ENCODE measurements at places on chromosomes 12 and 14.
A peak's percentile ranks its signal among the peaks of the same experiment; 100 is the strongest.

- DNase-seq: no peak
Observed at GRCh38 chr12:109764123-109764522, 50.5 kb downstream of the FAM222A start.

DNA sequence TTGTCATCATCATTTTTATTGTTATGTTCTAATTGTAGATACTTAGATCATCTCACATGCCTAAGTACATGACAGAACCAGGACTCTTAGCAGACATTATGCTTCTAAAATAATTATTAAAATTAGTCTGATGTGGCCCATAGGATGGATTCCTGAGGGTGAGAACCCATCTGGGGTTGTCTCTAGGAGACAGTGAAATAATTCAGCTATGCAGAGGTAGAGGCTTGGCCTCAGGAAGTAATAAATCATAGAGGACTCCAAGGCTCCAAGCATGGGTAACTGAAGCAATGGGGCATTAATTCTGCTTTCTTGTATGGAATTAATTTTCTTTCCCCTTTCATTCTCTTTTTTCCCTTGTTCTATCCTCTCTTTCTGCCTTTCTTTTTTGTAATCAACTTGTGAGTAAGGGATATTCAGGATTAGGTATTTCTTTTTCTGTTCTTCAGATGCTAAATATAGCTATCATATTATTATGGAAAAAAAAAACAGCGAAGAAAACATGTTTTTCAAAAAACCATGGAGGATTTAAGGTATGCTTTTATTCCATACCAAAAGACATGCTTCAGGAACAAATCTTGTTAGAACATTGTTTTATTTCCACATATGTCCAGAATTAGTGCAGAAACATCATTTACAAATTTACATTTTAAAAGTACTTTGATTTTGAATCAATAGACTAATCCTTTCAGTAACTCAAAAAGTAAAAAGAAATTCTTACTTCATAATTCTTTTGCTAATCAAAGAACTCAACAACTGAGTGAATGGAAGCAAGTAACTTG, 263.2 kb downstream of the TRHDE start:
- DNase-seq: no peak

DNA sequence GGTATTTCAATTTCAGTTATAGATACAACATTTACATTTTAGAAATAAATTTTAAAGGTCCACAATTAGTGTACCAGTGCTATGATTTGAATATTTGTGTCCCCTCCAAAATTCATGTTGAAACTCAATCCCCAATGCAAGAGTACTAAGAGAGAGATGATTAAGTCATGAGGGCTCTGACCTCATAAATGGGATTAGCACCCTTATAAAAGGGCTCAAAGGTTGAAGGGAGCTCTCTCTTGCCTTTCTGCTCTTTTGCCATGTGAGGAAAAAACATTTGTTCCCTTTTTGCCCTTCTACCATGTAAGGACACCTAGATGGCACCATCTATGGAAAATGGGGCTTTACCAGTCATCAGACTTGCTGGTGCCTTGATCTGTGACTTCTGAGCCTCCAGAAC, 25.8 kb upstream of the CNOT2 start:
- no peak for DNase-seq

DNA sequence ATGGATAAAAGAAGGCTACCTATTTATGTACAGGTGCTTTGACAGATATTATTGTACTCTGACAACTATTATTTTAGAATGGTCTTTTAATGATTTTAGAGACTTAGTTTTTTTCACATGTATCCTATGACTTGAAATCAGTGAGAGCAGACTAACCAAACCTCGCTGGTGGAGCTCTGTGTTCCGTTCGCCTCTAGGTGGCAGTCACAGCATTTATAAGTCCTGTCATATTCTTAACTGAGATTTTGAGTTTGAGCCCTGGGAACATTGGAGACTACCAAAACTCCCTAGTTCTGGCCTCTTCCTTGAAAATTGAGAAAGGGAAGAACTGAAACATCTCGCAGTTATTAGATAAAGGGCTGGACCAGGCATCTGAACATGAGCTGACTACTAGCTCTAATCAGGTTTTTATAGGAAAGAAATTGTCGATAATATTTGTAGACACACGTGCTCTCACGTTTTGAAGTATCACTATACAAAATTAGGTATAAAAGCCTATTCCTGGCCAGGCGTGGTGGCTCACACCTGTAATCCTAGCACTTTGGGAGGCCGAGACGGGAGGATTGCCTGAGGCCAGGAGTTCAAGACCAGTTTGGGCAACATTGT, 48.3 kb downstream of the TTLL5 start:
- DNase-seq: peak; percentile 8

DNA sequence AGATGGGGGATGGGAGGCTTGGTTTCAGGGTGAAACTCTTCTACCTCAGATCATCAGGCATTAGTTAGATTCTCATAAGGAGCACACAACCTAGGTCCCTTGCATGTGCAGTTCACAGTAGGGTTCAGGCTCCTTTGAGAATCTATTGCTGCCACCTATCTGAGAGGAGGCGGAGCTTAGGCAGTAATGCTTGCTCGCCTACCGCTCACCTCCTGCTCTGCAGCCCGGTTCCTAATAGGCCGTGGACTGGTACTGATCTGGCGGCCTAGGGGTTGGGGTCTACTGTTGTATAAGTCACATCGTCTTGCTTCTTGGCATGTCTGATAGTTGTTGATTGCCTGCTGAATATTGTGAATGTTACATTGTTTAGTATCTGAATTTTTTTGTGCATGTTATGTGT, 12.2 kb downstream of the SCYL2 start:
- DNase-seq: no peak

DNA sequence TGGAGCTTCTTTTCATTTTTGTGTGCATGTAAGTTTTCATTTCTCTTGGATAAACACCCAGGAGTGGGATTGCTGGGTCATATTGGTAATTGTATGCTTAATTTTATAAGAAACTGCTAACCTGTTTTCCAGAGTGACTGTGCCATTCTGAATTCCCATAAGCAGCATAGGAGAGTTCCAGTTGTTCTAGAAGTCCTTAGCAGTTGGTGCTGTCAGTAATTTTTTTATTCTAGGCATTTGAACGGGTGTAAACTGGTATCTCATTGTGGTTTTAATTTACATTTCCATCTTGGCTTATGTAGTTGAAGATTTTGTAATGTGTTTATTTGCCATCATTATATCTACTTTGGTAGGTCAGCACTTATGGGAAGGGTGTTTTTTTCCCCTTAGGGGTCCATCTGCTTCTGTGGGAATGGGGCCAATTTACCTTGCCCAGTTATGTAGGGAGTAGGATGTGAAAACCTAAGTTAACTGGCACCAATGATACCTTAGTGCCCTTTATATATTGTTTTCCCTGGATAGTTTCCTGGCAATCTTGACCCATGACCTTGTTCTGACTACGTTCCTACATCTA, 202.9 kb downstream of the AKAP6 start:
- DNase-seq: no peak

DNA sequence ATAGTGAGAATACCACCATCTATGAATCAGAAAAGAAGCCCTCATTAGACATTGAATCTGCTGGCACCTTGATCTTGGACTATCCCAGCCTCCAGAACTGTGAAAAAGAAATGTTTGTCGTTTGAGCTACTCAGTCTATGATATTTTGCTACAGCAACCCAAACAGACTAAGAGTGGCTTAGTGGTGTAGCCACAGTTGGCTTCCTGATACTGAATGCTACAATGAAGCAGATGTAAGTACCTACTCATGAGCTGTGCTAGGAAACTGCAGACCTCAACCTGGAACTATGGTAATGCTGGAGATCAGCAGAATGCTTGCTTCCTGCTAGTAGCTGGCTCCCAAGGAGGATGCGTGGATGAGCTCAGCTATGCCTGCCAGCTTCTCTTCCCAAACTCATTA, 268.6 kb upstream of the CRY1 start:
- DNase-seq: no peak

DNA sequence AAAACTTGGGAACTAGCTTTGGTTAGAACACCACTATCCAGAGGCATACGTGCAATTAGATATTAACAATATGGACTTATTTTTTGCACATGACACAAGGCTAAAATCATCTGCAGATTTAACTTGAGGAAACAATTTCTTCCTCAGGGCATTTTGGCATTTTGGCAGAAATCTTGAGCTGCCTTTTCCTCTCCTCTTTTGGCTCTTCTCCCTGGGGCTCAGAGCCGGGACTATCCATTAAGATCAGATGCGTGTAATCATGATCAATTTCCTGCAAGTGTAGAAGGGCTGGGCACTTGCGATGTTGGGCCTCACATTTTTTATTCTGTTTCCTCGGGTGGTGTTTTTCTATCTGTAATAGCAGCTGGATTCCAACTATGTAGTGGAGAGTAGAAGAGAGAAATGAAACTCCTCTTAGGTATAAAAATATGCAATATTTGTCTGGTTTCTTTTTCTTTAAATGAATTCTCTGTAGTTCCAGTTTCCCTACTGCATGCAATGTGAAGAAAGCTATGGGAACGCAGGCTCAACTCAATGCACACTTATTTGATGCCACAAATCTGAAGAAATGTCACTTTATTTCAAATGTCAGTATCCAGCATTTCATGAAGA, 1010.8 kb downstream of the FLRT2 start:
- DNase-seq: no peak

- no peak for DNase-seq
Observed at GRCh38 chr12:5909560-5909959, 35.5 kb downstream of the ANO2 start.

GRCh38 chr14:102356280-102356679, 6.4 kb downstream of the CINP start:
- DNase-seq: no peak

DNA sequence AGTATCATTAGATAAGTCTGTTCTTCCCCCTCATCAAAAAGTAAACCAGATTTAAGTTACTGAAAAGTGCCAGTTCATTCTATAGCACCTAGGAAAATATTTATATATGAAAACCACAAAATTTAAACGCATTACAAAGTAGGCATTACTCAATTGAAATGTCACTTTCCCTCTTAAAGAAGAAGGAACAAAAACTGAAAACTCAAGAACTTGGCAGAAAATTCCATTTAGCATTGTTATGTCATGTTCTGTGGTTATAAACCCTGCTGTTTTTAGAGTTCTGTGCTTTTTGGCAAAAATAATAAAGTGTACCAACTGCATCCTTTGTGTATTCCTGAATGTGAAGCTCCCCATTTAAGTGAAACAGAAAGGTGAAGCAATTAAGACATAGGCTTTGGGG, 3.6 kb downstream of the FGD4 start:
- DNase-seq: no peak

DNA sequence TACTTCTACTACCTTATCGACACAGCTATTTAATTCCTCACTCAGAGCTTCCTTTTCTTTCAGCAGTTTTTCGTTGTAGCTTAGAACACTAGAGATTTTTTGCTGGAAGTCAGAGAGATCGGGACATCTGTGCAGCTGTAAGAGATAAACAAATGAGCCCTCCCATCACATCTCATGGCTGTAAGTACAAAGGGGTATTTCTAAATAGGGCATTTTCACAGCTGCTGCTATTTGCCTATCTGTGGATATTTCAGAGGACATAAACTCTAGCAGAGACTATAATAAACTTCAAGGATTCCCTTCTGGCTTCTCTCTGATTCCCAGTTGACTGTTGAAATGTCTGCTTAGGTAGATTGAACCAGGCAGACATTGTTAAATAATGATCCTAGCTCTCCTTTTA, 76.1 kb upstream of the SAV1 start:
- DNase-seq: no peak

GRCh38 chr12:125619723-125620122, 554.5 kb downstream of the AACS start:
- no peak for DNase-seq

DNA sequence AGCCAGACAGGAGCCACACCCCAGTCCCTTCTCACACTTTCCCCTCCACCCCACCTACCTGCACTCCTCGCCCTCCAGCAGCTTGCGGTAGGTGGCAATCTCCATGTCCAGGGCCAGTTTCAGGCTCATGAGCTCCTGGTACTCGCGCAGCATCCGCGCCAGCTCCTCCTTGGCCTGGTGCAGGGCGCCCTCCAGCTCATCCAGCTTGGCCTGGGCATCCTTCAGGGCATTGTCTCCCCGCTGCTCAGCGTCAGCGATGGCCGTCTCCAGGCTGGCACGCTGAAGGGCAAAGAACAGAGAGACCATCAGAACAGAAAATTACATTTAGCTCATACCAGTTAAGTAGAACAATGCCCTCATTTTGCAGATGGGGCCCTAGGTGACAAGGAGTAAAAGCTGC, 5.5 kb downstream of the KRT74 start:
- no peak for DNase-seq

GRCh38 chr14:63296060-63296563, 22.6 kb downstream of the GPHB5 start:
- DNase-seq: no peak

- no peak for DNase-seq
Observed at GRCh38 chr12:116964054-116965050, 53.6 kb downstream of the FBXW8 start.

GRCh38 chr14:89588016-89588415, 171.0 kb upstream of the FOXN3 start:
- DNase-seq: no peak

GRCh38 chr14:105536691-105537579, 10.6 kb downstream of the TMEM121 start:
- DNase-seq: no peak

- no peak for DNase-seq
Observed at GRCh38 chr12:45913631-45914030, 76.7 kb downstream of the SCAF11 start.

- no peak for DNase-seq
Observed at GRCh38 chr12:130739571-130739970, 23.5 kb upstream of the RIMBP2 start.

DNA sequence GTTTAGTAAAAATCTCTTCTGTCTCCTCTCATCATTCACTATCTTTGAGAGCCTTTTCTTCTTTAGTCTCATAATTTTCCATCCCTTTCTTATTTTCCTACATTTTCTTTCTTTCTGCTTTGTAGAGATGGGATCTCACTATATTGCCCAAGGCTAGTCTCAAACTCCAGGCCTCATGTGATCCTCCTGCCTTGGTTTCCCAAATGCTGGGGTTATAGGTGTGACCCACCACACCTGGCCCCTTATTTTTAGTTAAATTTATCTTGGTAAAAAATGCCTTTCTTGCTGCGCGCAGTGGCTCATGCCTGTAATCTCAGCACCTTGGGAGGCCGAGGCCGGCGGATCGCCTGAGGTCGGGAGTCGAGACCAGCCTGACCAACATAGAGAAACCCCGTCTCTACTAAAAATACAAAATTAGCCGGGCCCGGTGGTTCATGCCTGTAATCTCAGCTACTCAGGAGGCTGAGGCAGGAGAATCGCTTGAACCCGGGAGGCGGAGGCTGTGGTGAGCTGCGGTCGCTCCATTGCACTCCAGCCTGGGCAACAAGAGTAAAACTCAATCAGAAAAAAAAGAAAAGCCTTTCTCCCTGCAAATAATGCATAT, 996 bp downstream of the SLC2A3 start:
- no peak for DNase-seq

GRCh38 chr14:104797115-104798044, 1.8 kb upstream of the AKT1 start:
- DNase-seq: no peak

- no peak for DNase-seq
Observed at GRCh38 chr12:112330706-112331105, 51.5 kb downstream of the HECTD4 start.

DNA sequence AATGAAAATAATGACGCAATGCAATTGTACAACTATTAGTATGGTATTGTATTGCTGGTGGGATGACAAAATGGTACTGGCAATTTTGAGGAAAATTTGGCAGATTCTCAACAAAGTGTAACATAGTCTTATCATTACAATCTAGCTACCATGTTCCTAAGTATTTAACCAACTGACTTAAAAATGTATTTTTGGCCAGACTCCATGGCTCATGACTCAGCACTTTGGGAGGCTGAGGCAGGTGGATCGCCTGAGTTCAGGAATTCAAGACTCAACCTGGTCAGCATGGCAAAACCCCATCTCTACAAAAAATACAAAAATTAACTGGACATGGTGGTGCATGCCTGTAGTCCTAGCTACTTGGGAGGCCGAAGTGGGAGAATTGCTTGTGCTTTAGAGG, 1409.5 kb downstream of the AACS start:
- DNase-seq: no peak

Measured in NCI-H2081 treated with DMSO at 0.1 percent for 48 hours (cell line).